ENCODE measurements at places on chromosomes 16 and 17.

DNA sequence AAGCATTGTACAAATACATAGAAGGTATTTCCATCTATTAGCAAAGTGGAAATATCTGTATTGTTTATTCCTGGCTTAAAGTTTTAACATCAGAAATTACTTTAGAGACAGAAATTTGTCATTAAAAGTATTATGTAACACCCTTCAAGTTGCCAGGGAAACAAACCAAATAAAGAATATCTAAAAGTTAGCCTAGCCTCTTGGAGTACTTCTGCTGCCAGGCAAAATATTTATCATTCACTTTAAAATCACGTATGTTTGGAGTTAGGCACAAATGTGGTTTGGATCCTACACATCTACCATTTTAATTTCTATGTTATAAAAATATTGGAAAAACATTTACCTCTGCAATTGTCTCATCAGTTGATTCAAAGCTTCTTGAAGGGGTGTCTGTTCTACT lies 14.7 kb downstream of the BRD7 start:
- no peak for DNase-seq

DNA sequence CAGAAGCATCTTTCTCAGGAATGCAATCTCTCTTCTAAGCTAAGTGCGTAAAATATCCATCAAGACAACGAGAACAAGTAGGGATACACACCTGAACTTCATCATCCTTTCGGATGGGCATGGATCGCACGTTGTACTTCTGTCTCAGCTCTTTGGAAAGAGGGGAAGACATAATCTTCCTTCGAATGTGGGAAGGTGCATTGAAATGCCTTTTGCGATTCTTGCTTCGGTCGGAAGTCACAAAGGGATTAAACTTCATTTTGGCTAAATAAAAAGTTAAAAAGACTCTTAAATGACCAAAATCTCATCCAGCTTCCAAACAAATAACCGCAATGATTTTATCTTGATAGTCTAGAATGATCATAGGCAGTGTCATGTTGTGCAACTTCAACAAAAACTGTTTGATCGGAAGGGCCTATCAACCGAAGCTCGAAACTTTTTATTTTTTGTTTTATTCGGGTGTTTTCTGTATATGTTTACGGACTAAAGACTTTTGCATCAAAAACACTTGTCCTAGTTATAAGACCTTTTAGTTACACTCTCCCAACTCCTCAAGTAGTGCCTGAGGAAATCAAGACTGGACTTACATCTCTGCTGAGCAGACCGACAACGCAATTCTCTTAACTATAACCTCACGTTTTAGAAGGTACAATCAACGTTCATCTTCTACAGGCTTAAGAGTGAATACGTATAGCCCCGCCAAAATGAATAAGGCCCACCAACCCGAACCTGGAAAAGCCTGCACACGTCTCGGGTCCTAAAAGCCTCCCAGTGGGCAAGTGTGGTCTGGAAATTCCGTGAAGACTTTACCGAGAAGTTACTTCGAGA lies 727 bp downstream of the RPL26 start:
- DNase-seq, result no peak

- DNase-seq, result peak; percentile 74
Measured at GRCh38 chr16:1771188-1771863, at the start of gene NME3. NME3 (minus strand) TSS chr16:1771543; CDS start chr16:1771534, 9 bp downstream.

DNA sequence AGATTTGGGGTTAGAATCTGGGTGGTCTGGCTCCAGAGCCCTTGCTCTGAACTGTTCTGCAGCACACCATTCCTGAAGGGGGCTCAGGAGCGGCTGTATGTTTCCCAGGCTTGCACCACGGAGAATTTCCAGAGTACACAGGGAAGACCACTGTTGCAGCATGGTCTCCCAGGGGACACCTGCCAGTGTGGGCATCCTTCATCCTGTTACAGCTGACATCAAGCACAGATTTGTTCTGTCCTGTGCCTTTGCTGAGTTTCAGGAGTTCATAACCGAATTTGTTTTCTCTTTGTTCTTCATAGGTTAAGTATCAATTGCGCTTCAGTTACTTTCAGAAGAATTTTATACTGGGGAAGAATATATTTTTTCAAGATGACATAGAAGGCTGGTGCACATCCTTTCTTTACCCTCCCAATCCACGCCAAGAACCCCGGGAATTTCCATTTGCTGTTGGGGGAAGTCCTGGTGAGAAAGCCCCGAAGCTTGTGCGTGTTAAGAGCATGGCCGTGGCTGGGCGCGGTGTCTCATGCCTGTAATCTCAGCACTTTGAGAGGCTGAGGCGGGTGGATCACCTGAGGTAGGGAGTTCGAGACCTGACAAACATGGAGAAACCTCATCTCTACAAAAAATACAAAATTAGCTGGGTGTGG lies 26.3 kb upstream of the ABCA3 start:
- DNase-seq, result no peak

DNA sequence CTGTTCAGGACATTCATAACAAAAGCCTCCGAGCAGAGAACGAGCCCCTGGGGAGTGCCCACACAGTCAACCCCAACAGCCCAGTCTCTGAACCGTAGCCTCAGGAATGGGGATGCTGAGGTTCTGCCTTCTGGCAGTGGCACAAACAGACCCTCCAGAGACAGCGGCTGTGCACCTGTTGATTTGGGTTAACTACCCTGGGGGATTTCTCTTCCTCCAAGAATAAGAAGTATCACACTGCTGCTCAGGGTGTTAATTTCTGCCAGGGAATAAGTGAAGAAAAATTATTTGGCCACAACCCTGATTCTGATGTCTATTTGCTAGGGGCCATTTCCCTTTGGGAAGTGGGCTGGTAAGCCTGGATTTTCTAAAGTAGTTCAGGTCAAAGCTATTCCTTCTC lies 51.0 kb upstream of the PIRT start:
- DNase-seq, result no peak

GRCh38 chr16:27437946-27438345 lies 36.0 kb downstream of the IL21R start:
- DNase-seq, result no peak

- DNase-seq, result no peak
Measured at GRCh38 chr17:57569853-57570252, 175.2 kb downstream of the CCDC182 start.

DNA sequence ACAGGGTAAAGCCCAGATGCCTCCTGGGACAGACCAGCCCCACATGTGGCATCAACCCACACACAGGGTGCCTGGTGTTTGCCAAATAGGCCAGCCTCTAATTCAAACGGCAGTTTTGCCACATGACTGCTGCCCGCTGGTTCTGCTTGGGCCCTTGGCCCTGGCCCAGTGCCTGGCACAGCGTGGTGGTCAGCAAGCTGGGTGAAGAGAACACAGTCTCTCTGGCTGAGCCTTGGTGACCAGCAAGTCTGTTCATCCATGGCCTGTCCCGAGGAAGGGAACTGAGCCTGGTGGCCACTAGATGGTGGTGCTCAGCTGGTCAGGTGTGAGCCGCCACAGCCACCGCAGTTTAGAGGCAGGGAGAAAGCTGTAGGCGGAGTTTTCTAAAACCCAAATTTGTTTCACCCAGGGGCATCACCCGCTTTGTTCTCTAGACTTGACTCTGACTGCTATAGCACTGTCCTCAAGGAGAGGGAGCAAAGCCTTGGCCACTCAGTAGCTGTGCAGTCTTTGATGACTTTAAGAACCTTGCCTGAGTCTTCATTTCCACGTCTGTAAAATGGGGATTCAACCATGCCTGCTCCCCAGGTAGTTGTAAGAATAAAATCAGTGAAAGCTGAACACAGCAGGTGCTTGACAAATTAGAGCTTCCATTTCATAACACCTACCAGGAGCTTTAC lies 4.7 kb upstream of the GFAP start:
- DNase-seq, result peak; percentile 50

- peak; percentile 46 for DNase-seq
Measured at GRCh38 chr16:48164907-48165715, 9.3 kb upstream of the ABCC12 start.

DNA sequence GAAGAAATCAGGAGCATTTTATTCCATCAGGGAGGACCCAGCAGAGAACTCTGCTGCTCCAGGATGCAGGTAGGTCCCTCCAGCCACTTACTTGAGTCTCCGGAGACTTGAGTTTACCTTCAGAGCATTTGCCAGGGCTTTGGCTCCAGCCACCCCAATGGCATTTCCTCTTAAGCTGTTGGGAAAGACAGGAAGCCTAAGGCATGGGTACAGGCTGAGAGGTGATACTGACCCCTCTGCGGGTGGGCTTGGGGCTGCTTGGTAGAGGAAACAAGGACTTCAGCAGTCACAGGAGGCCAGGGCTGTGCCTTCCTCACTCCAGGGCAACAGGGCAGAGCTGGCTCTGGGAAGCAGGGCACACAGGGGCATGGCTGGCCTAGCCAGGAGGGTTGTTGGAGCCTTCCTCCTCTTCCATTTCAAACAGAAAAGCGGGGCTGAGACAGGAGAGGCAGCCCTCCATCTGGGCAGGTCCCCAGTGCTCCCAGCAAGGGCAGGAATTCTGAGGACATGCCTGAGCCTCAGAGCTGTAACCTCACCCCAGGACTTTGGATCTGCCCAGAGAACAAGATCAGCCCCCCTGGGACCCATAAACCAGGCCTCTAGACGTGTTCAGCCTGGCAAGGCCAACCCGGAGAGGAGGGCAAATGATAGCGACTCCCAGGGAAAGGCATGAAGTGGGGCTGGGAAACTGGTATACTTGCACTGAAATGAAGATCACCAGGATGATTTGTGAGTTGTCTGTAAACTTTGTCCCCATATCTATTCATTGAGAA lies 34.4 kb downstream of the NLRC3 start:
- no peak for DNase-seq

- DNase-seq, result no peak
Measured at GRCh38 chr16:74698222-74698621, 2.4 kb downstream of the MLKL start.

- DNase-seq, result no peak
Measured at GRCh38 chr16:60712144-60712543, 1324.1 kb downstream of the CDH8 start.

- DNase-seq, result no peak
Measured at GRCh38 chr16:69741519-69741918, 13.2 kb downstream of the NOB1 start.

- DNase-seq, result no peak
Measured at GRCh38 chr16:50705436-50706110, 12.2 kb downstream of the NOD2 start.

- no peak for DNase-seq
Measured at GRCh38 chr17:27860971-27861664, 32.0 kb downstream of the LYRM9 start.

- no peak for DNase-seq
Measured at GRCh38 chr16:72362973-72363372, 191.0 kb upstream of the PMFBP1 start.

GRCh38 chr17:48725288-48726064 lies 2.5 kb downstream of the PRAC2 start:
- no peak for DNase-seq

GRCh38 chr17:82648165-82648668 lies at the start of gene WDR45B:
WDR45B (minus strand) TSS chr17:82648444; CDS start chr17:82648340, 104 bp downstream.
- DNase-seq, result peak; percentile 86

DNA sequence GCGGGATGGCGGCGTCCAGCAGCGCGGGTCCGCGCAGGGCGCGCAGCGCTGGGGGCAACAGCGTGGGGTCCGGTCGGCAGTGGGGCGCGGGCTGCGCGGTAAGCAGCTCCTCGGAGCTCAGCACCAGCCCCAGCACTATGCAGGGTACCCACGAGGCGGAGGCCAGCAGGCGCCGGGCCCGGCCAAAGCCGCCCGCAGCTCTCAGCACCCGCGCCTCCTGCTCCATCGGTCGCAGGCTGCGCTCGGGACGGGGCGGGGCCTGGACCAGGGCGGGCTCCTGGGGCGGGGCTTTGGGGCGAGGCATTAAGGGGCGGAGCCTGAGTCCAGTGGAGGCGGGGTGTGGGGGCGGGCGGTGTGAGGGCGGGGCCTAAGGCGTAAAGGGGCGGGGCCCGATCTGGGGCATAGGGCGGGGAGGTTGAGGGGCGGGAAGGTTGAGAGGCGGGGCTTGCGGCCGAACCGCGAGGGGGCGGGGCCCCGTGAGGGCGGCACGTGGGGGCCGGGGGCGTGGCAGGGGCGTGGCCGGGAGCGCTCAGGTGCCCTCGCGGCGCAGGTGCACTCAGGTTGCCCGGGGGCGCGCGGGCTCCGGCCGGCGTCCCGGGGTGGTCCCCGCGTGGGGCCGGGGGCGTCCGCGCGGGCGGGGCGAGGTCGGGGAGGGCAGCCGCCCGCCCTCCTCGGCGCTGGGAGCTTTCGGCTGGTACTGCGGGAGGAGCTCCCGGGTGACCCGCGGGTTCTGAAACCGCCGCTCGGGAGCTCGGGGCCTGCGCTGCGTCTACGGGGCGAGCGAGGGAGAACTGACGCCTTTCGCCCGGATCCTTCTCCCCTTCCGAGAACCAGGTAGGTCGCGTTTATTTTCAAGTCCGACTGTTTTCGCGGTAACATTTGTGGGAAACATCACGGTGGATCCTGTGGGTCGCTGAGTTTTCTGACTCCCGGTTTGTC lies 1.4 kb upstream of the SLC22A31 start:
- DNase-seq, result peak; percentile 77

DNA sequence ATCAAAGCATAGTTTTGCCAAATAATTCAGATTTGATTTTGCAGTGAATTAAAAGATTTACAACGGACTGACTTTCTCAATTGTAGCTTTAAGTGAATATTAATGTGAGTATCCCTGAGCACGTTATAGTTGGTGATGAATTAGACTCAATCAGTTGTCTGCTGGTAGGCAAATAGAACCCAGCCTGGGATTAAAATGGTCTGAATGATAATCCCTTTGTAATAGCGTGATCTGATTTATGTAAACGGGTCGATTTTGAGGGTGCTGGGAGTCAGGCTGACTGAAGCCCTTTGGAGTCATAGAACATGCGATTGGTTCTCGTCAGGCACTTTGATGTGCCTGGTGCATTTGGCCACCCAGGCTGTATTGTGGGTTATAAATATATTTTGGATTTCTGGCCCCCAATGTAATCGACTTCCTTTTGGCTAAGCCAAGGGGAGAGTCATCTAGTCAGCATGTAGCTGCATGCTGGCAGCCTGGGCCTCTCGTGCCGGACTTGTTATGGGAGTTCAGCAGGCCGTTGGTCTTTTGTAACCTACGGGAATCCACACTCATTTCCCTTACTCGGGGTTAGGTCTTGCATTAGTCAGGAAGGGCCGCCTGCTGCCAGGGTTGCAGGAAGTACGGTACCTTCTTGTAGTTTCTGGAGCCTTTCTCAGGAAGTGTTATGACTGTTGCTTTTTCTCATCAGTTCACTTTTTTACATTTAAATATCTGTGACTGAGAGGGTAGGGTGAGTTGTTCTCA lies 5.4 kb downstream of the PGS1 start:
- peak; percentile 38 for DNase-seq

- DNase-seq, result no peak
Measured at GRCh38 chr17:9173386-9173983, 152.2 kb downstream of the NTN1 start.

GRCh38 chr16:81517629-81518438 lies 73.2 kb downstream of the CMIP start:
- no peak for DNase-seq

- no peak for DNase-seq
Measured at GRCh38 chr17:1792495-1793446, 30.9 kb downstream of the SERPINF1 start.

- DNase-seq, result peak; percentile 34
Measured at GRCh38 chr17:1455291-1455796, 688 bp downstream of the CRK start.
